ENCODE measurements at places on chromosomes 4 and X.

DNA sequence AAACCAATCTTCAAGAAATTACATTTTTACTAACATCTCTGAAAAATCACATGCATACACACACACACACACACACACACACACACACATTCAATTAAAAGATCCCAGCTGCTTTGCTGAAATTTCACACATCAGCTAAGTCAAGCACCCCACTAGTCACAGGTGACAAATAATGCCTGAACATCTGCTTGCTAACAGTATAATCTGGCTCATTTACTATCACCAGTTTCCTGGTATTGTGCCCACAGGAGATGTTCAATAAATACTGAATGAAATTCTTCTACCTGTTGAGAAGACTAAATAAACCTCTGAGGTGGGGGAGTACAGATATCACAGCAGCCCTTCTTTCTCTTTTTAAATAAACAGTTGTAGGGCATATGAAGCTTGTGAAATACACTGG is 994.0 kb downstream of the ARAP2 start:
- DNase-seq: no peak

DNA sequence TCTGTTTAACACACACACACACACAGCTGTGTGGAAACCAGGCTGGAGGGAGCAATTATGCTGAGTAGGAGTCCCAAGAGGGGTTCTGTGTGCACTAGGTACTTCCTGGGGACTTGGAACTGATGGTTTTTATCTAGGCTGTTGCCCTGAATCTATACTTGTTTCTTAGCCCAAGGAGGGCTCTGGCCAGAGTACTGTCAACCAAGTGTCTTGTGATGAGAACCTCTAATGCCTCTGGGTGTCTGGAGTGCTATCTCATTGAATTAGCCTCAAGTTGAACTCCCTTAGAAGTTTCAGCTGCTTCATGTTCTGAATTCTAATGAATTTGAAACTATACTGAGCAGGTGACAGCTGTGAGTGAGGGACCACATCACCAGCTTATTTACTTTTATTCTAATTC is 16.6 kb downstream of the ARHGAP24 start:
- no peak for DNase-seq

DNA sequence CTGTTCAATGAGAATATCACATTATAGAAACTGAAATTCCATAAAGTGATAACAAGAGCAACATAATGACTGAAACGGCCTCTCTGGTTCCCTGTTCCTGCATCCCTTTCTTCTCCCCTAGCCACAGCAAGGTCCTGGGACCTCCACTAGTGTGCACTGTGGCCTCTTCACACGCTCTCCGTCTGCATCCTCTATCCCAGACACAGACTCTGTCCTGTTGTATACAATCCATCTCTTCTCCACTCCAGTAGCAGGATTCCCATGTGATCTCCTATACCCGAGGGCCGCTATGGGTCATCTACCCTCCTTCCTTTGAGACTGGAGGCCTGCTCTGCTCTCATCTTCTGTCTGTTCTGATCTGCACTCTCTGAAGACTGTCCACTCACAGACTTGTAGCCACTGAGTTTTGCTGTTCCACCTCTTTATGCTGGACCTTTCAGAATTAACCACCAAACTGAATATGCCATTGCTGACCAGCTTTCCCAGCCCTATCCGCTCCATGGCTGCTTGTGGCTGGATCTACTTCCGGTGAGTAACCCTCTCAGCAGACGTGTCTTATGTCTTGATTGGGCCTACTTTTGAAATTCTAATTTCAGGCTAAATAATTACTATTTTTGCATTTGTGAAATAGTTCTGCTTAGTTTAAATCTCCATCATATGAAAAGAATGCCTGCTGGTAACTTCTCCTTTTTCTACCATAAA is 105.1 kb upstream of the NAP1L5 start:
- no peak for DNase-seq

- DNase-seq: no peak
These were observed 159.3 kb downstream of the SH3KBP1 start for GRCh38 chrX:19727887-19728648.

GRCh38 chr4:153514001-153514526 is 47.9 kb downstream of the TMEM131L start:
- DNase-seq: no peak

DNA sequence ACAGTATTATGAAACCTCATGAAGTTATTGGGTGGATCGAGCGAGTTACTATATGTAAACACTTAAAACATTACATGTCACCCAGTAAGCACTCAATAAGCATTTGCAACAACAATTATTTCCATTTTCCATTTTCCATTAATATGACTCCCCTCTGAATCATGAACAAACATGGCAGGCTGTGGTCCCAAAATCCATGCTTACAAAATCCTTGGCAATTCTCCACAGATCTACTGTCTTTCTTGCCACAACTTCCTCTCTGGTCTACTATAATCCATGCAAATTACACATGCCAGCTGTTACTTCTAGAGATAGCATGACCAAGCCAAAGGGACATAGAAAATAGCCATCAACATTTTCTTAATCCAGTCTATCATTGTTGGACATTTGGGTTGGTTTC is 22.0 kb downstream of the ASB11 start:
- no peak for DNase-seq

- peak; percentile 1 for DNase-seq
These were observed 435.7 kb upstream of the FMR1 start for GRCh38 chrX:147476008-147476407.

DNA sequence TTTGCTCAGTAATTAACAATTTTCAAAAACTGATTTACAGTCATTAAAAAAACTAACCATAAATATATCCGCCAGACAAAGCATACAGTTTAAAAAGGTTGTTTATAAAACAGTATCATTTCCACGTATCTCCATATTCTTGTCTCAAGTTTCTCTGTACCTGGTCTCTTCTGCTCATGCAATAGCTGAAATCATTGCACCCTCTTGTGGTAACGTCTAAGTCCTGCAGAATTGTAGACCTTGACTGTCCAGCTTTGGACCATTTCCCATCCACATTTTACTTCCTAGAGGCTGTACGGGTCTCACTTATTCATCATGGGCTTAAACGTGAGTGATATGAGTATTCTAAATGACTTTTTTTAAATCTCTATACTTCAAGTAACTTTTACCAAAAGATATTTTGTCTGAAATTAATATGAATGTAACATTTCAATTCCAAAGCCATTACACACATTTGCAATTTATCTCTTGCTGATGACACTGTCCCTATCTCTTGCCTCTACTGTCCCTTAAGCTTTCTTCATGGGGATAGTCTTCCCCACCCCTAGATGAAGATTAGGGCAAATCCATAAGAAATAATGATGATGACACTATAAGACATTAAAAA is 118.5 kb downstream of the BTC start:
- DNase-seq: peak; percentile 36

- DNase-seq: no peak
These were observed 6.0 kb upstream of the WDR13 start for GRCh38 chrX:48591255-48591791.

DNA sequence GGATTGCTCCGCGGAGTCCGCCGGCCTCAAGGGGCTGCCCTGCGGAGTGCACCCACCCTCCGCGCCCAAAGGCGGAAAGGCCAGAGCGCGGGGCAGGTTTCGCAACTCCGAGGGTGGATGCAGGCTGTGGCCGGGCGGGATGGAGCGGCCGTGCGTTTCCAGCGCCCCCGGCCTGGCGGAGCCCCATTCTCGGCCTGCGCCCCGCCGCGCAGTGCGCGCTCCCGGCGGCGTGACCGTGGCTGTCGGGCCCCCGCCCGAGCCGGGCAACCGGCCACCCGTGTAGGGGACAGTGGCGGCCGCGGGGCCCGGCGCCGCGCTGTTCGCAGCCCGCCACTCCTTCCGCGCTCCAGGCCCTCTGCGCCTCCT is 331 bp downstream of the SETD7 start:
- DNase-seq: no peak

DNA sequence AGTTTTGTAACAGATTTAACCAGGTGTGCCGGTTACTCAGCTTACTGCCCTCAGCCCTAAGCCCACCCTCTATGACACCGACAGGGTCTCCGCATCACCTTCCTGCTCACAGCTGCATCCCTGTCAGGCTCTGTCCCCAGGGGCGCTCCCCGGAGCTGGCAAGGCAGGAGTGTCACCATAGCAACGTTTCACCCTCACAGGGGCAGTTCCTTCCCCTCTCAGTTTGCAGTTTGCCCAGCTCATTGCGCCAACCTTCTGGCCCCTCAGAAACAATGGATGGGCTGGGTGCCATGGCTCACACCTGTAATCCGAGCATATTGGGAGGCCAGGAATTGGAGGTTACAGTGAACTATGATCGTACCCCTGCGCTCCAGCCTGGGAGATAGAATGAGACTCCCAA is 42.6 kb downstream of the RGS12 start:
- DNase-seq: no peak

DNA sequence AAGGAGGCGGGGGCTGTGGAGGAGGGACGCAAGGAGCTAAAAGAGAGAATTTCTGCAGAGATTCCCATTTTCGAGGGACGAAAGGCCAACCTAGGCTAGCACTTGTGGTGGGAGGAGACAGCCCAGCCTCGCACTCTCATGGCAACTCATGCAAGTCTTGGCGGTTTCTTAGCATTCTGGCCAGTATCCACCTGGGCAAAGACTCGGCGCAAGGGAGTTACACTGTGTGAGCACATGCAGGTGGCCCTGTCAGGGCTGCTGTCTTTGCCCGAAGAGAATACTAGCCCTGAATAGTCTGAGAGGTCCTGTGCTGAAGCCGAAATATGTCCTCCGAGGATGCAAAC is 15.5 kb downstream of the MCF2 start:
- no peak for DNase-seq

DNA sequence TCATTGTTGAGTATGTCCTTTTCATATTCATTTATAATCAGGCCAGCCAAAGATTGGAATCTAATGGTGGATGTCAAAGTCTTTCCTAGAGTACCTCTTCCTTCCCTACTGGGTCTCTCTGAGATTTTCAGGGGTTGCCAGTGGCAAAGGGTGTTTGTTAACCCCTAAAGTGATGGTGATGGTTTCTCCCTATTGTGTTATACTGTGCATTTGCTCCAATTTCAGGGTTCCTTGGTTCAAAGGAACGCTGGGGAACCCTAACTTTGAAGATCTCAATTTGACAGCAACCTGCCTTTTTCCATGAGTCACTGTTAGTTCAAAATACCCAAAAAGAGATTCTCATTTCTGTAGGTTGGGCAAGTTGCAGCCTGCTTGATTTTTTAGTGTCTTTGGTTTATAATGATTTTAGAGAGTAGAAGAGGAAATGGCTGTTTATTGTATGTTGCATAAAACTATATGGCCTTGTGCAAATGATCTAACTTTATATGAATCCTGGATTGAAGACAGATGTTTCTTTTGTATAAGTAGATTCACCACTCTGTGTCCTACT is 23.0 kb downstream of the GAB1 start:
- DNase-seq: no peak

GRCh38 chrX:72572248-72573157 is at the start of gene HDAC8:
TSS of gene HDAC8 (minus strand) at chrX:72572843. CDS start at chrX:72572761, 82 bp downstream.
- DNase-seq: peak; percentile 76

DNA sequence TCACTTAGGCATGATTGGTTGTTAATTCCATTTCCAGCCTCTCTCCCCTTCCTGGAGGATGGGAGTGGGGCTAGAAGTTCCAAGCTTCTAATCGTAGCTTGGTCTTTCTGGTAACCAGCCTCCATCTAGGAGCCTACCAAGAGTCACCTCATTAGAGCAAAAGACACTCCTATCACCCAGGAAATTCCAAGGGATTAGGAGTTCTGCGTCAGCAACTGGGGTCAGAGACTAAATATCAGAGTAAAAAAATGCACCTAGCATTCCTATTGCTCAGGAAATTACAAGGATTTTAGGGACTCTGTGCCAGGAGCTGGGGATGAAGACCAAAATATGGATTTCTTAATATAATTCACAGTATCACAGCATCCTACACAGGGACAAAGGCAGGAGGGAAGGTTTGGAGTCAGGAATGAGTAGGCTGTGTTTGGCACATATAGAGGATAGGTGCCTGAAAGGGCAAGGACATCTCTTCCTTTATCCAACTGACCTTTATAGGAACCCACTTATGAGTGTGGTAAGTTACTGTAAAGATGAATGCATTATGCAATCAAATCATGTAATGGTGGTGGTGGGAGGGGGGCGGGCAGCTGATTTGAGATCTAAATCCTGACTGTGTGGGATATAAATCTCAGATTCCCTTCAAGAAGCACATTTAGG is 30.5 kb upstream of the LIMCH1 start:
- no peak for DNase-seq

- no peak for DNase-seq
These were observed 69.4 kb upstream of the KIT start for GRCh38 chr4:54588404-54588803.

GRCh38 chr4:126097155-126097799 is 782.5 kb downstream of the FAT4 start:
- no peak for DNase-seq

DNA sequence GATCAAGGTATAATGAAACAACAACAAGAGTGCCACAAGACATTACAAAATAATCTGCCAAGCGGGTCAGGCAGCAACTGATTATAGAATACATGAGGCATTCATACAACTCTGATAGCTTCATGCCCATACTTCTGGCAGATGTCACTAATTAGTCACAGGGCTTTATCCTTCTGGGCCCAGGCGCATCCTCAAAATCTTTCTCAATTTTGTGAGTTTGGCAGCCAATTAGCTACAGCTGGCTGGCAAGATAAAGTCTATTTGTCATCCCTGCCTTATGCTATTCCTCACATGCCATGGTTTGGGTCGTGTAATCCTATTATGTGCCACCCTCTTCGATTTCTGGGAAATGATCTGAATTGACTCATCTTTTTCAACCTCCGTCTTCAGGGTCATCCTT is 254.3 kb downstream of the PACRGL start:
- no peak for DNase-seq

DNA sequence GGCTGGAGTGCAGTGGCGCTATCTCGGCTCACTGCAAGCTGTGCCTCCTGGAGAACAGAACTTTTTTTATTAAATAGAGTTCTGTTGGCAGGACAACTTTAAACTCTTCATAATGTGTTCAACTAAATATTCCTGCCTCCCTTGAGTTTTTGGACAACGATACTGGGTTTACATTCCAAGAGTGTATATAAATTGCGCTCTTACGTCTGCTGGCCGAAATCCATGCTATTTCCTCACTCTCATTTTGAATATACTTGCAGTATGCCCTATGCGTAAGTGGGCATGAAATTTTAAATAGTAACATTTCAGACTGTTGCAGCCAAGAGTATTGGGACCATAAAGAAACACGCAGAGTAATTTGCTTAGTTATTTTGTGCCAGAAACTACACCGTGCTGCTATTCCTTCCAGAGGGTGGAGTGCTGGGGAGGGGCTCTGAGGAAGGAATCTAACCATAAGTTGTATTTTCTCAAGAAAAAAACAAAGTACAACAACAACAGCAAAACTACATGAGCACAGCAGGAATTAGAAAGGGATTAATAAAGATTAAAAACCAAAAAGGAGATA is 480.0 kb downstream of the NLGN4X start:
- no peak for DNase-seq

DNA sequence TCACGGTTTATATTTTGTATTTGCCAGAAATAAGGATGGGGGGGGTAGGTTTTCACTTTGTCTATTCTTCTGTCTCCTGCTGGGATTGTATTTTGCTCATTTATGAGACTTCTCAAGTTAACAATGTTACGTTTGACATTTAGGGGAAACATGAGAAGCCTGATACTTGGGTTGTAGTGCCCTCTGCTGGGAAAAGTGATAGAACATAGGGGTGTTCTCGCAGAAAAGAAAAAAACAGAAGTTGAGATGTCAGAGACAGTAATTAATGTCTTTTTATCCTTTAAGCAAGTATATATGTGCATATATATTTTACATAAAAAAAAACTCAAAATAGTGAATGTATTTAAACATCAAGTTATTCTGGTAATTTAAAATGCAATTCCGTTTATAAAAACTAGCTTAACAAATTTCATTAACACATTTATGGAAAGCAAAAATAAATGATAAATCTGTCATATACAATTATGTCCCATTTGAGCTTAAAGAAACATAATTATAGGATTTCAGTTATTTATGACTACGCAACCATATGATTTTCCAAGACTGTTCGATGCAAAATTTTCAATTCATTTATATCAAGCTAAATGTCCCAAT is 46.0 kb upstream of the TMPRSS11F start:
- peak; percentile 22 for DNase-seq

All from CD4-positive, alpha-beta T cell treated with Interleukin-21 for 1 hour (primary cell).